ENCODE measurements at places on chromosomes 2 and 18. TPM values are rescaled to one million over a fixed set of nuclear protein-coding genes. Genes with fewer than 3 reads are reported as not detected.

The CIB4 gene
- total RNA-seq: not detected

The ZNF396 gene
- 1.5 TPM for total RNA-seq

The SERPINB10 gene
- 7.0 TPM for total RNA-seq

The TLX2 gene
- not detected for total RNA-seq

The ALPI gene
- total RNA-seq: not detected

The AQP12A gene
- total RNA-seq: not detected

Data from tongue (tissue), 3 donors.